ENCODE measurements at places on chromosomes 1 and 21.
A peak's percentile ranks its signal among the peaks of the same experiment; 100 is the strongest.

GRCh38 chr1:55716610-55717009 is 501.4 kb upstream of the USP24 start:
- DNase-seq: no peak

GRCh38 chr1:103945774-103946173 is 196.1 kb downstream of the AMY1C start:
- DNase-seq: no peak

GRCh38 chr21:37459575-37459974 is 93.0 kb downstream of the DYRK1A start:
- no peak for DNase-seq

DNA sequence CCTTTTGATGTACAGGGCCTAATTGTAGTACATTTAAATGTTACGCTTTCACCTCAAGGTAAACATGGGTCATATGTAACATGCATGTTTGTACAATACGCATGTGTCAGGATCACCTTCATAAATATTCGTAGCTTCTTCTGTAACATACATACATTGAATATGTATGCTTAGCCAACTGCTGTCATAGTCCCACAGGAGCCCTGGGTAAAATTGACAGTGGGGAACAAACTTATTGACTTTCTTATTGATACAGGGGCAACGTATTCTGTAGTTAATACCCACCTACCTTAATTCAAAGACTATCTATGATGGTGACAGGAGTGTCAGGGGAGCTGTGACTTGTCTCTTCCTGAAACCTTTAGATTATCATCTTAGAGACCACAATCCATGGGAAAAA is 3.7 kb upstream of the REN start:
- no peak for DNase-seq

GRCh38 chr1:33578557-33579448 is 106.4 kb downstream of the ZSCAN20 start:
- DNase-seq: no peak

DNA sequence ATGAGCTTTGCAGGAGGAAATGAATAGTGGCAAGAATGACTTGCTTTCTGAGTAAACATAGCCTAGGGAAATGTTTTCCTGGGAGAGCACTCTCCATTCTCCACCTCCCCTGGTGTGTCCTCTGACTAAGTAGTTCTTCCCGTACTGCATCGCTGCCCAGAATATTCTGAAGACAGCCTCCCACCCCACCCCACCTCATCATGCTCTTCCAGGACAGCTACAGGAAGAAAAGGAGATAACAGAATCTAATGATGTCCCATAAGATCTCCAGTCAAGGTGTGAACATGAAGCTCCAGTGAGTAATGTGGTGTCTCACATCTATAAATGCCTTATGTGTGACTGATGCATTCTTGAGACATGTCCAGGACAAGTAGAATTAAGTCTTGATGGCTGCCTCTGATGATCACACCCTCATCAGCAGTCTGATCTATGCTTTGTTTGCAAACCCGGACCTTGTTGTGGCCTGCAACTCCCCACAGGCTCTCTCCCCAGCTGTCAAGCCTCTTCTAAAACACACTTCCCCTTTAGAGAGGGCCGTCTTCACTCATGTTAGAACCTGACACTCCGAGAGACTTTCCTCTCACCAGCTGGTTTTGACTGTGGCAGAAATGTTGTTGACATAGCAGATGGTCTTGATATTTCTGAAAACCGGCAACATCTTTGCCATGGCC is 183.0 kb downstream of the CYYR1 start:
- no peak for DNase-seq

DNA sequence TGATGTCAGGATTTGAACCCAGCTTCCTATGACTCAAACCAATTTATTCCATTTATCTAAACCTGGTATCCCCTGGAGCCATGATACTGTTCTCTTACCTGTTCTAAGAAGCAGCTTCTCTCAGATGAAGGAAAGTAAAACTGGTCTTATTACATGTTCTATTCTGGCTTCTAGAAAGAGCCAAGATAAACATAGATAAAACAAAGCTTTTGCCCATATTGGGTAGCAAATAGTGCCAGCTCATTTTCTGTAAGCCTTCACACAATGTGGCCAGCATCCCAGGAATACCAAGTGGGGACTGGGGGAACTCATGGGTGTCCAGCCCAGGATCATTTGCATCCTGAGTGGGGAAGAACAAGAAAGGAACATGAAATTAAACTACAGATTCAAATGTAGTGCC is 53.5 kb upstream of the EPHA8 start:
- no peak for DNase-seq

- DNase-seq: no peak
Measured at GRCh38 chr1:229495782-229496181, 12.4 kb downstream of the NUP133 start.

GRCh38 chr1:119081700-119082099 is 58.8 kb downstream of the WARS2 start:
- no peak for DNase-seq

DNA sequence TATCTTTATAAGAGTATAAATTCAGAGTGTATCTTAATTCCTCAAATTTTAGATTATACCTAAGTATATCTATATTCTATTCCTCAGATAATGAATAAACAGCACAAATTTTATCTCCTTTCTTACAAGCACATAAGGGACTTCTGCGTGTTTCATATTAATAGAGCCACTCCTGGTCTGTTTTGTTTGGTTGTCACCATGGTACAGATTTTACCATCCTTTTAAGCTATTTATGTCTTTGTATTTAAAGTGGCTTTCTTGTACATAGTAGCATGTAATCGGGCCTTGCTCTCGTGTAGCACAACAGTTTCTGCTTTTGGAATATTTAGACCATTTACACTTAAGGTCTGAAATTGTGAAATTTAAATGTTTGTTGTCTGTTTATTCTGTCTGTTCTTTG is 52.6 kb upstream of the SLC35A3 start:
- DNase-seq: no peak

DNA sequence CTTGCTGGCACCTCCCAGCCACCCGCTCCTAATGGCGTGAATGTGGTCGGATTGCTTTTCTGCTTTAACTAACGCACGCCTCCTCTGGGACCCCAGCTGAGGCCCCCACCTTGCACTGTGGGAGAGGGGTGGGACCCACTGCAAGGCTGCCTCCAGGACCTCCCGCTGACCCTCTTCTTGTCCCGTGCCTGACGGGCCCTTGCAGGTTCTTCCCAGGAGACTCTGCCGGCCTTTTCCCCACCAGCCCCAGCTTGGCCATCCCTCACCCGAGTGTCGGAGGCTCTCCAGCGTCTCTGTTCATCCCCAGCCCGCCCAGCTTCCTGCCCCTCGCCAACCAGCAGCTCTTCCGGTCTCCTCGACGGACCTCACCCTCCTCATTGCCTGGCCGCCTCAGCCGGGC is 18.6 kb downstream of the TMEM201 start:
- no peak for DNase-seq

DNA sequence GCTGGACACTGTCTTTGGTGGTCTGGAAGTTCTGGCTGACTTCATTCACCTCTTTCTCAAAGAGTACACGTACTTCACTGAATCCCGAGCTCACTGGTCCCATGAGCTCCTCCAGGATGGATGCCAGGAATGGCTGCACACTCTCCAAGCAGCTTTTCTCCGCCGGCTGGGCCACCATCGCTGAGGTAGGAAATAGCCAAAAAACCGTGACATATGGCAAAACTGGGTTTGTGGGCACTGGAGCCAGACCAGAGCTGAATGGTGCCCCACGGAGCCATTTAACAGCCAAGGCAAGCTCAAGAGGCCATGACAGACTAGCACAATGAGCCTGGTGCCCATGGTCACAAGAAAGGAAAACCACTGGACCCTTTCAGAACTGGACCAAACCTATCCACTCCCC is 64.0 kb upstream of the EDEM3 start:
- DNase-seq: no peak

DNA sequence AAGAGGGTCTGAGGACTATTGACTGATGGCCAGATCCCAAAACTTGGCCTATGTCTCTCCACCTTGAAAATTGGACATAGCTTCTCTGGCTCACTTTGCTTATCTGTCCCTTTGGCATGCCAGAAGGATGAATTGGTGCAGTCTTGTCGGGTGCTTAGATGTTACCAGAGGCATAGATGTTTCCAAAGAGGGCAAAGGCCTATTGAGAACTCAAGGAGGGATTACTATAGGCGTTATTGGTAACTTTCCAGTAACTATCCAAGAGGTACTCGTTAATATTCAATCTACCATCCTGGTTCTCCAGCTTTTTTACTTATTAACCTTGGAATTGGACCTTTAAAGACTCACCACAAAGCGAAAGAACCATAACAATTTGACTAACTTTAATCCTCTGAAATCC is 368.3 kb upstream of the ESRRG start:
- no peak for DNase-seq

GRCh38 chr1:236348071-236348470 is 46.0 kb upstream of the EDARADD start:
- no peak for DNase-seq

DNA sequence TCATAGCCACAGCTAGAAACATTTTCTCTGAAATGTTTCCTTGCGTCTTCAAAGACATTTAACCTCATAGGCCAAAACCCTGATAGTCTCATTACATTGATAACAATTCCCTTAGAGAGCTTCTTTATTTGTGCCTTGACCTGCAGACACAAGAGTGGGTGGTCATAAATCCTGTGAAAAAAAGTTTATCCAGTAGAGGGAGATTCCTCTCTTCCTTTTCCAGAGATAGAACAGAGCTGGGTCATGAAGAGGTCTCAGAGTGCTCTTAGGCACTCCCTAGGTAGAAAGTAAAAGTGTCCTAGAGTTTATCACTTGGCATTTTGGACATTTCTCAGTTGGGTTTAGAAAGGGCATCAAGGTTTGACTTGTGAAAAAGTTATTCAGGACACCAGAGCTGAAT is 426.1 kb downstream of the NUF2 start:
- no peak for DNase-seq

DNA sequence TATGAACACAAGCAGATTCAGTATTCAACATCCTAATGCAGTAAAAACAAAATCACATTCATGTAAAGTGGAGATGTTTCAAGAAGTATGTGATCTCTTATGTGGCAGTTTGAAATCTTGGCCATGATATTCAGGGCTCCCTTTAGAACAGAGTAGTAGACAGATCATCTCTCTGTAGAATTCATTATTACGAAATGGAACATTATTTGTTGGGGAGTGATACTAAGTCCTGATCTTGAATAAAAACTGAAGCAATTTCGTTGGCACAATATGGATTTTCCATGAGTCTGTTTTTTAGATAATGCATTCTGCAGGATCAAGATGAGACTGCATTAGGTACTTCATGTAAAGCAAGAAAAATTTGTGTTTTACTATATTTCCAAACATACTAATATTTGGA is 264.4 kb upstream of the NRIP1 start:
- no peak for DNase-seq

- DNase-seq: no peak
Measured at GRCh38 chr1:110472546-110472945, 21.6 kb downstream of the PROK1 start.

GRCh38 chr1:31904339-31905092 is 33.7 kb downstream of the PTP4A2 start:
- DNase-seq: no peak

- DNase-seq: peak; percentile 65
Measured at GRCh38 chr1:100306735-100307313, 40.8 kb downstream of the RTCA start.

DNA sequence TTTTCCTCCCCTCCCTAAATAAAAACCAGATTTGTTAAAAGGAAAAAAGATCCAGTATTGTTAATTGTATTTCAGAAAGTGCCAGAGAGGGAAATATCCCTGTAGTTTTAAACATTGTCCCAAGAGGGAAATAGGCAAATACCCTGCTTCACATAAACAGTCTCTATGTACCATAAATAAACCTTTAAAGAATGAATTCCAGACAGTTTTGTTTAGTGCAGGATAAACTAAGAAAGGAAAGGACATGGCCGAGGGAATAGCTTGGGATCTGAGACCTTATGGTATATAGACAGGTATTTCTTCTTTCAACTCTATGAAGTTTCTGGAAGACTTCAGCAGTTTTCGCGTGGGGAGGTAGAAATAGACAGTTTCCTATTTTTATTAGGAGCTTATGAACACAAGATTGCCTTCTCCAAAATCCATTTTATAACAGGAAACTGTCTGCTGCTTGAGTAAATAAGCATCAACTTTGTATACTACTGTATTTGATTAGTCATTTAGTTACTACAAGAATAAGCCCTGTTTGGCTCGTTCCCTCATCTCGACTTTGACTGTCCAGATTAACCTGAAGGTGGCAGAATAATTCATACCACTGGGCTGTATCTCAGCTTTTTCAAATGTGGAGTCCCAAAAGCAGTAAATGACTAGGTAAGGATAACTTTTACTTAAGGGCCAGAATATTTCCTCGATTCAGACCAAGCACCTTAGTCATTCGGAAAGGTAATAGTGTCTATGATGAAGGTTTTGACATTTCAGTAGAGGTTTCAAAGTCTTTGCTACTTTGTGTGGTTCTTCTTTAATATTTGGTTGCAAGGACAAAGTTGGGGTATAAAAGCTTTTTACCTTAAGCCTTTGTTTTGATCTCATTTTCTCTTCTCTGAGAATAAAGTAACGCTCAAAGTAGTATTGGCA is 177.5 kb downstream of the VPS13D start:
- no peak for DNase-seq

DNA sequence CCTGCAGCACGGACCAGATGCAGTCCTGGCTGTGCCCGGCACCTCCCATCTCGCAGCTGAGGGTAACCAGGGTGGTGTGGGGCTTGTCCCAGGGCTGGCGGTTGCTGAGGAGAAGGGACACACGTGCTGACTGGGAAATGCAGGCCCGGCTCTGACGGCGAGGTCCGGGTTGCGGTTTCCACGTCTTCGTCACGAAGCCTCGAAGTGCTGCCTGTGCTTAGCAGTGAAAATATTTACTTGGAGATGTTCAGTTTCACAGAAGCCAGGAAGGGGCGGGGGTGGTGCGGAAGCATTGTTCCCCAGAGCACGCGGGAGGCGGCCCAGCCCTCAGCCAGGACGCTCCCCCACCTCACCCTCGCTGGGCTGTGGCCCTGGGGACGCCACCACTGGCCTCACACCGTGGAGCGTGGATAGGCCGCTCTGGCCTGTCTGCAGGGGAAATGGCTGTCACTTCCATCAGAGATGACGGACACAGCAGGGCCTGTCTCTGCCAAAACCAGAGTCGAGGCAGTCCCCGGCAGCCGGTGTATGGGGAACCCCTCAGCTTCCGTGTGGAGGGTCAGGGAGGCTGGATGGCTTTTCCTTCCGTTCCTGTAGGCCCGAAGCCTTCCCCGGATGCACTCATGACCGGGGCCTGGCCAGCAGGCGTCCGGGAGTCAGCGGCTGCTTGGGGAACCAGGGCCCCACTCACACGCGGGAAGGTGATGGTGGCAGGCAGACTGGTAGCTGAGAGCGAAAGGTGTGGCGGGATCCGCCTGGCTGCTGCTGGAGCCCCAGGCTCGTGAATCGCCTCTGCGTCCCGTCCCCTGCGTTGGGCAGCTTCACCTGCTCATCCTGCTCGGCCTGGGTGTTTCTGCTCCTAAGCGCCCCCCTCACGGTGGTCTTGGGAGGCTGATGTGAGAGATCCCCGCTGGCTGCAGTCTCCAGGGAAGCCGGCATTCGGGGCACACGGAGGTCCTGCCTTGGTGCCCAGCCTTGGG is 14.7 kb upstream of the POFUT2 start:
- peak; percentile 79 for DNase-seq

- DNase-seq: no peak
Measured at GRCh38 chr1:223662943-223663342, 2.6 kb downstream of the CAPN8 start.
